Activated B cell treated with CpG ODN at 0.5 μM for 24 hours (primary cell): ENCODE measurements at places on chromosomes 6 and 20.

DNA sequence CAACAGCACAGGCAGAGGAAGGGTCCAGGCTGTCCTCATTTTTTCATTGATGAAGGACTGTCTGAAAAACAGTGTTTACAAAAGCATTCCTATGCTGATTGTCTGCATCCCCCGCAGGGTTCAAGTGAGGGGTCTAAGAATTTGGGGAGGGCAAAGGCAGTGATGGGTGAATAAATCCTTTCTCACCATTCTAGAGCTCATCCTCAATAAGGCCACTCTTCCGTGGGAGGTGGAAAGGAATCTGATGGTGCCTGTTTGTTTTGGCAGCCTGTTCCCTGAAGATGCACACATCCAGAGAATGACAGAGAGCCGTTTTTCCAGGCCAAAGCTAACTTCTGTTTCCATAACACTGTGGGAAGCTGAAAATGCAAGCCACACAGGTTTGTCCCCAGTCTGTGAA is 164.5 kb downstream of the MOXD1 start:
- no peak for DNase-seq

- DNase-seq = no peak
Measured at GRCh38 chr6:134170844-134171243, 118.4 kb upstream of the SLC2A12 start.

- no peak for DNase-seq
Measured at GRCh38 chr20:36631646-36632045, 14.3 kb downstream of the SLA2 start.

- no peak for DNase-seq
Measured at GRCh38 chr20:62872184-62872847, 10.7 kb upstream of the TCFL5 start.

- no peak for DNase-seq
Measured at GRCh38 chr6:106446287-106446885, 85.9 kb downstream of the CRYBG1 start.

DNA sequence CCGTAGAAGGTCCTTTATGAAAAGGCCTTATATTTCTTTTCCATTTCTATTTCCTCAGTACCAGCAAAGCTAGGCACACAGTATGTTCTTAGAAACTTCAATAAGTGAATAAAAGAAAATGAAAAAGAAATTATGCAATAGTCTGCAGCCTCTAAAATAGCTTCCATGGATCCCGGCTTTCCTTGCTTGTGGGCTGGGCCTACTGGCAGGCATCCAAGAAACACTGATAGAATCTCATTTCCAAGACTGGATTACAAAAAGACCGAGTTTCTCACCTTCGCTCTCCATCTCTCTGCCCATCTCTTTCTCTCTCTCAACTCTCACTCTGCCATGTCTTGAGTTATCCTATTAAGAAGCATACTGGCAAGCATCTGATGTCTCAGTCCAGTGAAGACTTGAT is 187.5 kb upstream of the FKBP1C start:
- DNase-seq = no peak
